ENCODE measurements at places on chromosomes 7 and 10. TPM values are rescaled to one million over a fixed set of nuclear protein-coding genes. Genes with fewer than 3 reads are reported as not detected.
A peak's percentile ranks its signal among the peaks of the same experiment; 100 is the strongest.

DNA sequence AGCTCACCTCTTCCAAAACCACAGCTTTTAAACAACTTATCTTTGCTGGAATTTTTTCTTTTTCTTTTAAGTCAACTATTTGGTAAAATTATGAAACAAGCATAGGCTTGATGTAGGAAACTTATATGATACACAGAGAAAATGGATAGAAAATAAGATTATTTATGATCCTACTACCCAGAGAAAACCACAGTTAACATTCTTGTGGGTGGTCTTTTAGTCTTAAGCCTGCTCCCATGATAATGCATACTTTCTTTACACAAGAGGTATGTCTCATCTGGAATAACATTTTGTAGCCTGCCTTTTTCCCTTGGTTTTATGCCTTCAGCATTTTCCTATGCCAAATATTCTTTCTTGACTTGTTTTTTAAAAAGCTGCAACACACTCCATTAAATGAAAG lies 21.4 kb downstream of the PLPP4 start:
- no peak for DNase-seq

GRCh38 chr7:134874407-134874806 lies 95.0 kb downstream of the CALD1 start:
- DNase-seq, result no peak

DNA sequence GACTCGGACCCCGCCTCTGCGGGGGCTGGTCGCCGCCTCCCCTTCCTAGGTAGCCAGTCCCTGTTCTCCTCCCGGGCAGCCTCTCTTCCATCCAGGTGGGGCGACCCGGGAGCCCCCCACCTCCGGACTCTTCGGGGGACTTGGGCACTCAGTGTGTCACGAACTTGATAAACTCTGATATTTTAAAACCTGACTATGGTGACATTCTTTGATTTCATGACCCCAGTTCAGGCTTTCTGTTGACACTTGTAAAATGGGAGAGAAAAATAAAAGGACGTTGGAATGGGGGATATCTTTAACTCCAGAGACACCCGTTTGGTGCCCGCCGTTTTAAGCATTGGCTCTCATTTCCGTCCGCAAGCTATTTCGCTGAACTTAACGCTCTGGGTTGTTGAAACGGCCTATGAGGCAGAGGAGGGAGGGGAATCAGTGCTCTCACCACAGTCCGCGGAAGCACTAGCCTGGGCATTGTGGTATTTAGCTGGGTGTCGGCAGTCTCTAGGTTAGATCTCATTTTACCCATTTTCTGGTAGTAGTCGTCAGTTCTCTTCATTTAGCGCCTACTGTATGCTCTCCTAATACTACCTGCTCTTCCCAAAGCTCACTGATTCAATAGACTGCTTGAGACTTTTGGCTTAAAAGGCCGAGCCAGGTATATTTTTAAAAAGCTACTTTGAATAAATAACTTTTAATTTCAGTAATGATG lies 738 bp downstream of the VPS26A start:
- DNase-seq, result peak; percentile 74

DNA sequence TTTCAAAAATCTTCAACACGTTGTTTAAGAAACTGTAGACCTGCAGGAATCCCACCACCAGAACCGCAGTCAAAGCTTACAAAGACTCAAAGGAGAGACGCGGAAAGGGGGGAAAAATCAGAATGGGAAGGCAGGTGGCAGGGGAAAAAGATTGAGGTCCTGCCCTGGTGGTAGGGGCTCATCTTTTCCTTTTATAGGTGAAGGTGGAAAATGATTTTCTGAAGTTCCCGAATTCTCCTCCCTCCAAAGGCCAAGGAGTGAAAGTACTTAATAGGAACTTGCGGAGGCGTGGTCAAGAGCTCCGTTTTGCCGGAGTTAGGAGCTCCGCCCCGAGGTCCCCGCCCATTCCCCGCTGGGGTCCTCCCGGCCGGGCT lies 724 bp downstream of the BBIP1 start:
- DNase-seq, result peak; percentile 97

- no peak for DNase-seq
Measured at GRCh38 chr10:126425032-126425431, 36.8 kb upstream of the ADAM12 start.

GRCh38 chr7:131633342-131633843 lies 77.0 kb upstream of the PODXL start:
- no peak for DNase-seq

DNA sequence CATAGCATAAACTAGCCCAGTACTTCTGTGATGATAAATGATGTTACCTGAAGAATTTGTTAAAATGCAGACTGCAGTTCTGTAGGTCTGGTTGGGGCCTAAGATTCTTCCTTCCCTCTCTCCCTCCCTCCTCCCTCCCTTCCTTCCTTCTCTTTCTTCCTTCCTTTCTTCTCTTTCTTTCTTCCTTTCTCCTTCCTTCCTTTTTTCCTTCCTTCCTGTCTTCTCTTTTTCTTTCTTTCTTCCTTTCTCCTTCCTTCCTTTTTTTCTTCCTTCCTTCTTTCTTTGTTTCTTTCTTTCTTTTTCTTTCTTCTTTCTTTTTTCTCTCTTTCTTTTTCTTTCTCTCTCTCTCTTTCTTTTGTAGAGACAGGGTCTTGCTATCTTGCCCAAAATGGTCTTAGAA lies 3.7 kb upstream of the SLC25A28 start:
- DNase-seq, result no peak

Gene AKR1B15
- total RNA-seq, result 6.5 TPM

Gene PDZD7
- 0.42 TPM for total RNA-seq

Gene LIPK
- total RNA-seq, result not detected
